ENCODE measurements at places on chromosomes 3 and 15. TPM values are rescaled to one million over a fixed set of nuclear protein-coding genes. Genes with fewer than 3 reads are reported as not detected.

Gene CADM2
- total RNA-seq = 5.1 TPM

Gene TWF2
- total RNA-seq = 157 TPM

Gene PCSK6
- total RNA-seq = 0.54 TPM

Gene IMPG2
- 0.27 TPM for total RNA-seq

Gene FOXB1
- total RNA-seq = not detected

Gene BDH1
- 19.9 TPM for total RNA-seq

Gene CPNE4
- not detected for total RNA-seq

Gene ACTC1
- total RNA-seq = not detected

Gene HIGD2B
- total RNA-seq = under 0.01 TPM

Gene EFHB
- total RNA-seq = not detected

Gene ZIC1
- not detected for total RNA-seq

Gene SLC28A1
- not detected for total RNA-seq

Gene CTXN2
- total RNA-seq = not detected

Gene TMC3
- not detected for total RNA-seq

Gene DYNLT2B
- total RNA-seq = 2.2 TPM

Gene CLSTN2
- total RNA-seq = under 0.01 TPM

Gene CCNB2
- 4.8 TPM for total RNA-seq

Gene PTH1R
- total RNA-seq = under 0.01 TPM

Gene BFSP2
- 0.27 TPM for total RNA-seq

Gene IL12A
- 14.5 TPM for total RNA-seq

Gene RBP2
- total RNA-seq = not detected

Gene GRM2
- 0.27 TPM for total RNA-seq

Gene COPS2
- 15.9 TPM for total RNA-seq

Gene C3orf85
- total RNA-seq = not detected

Gene BLM
- total RNA-seq = 5.1 TPM

Gene CCR4
- total RNA-seq = 0.27 TPM

Gene GATM
- total RNA-seq = 23.2 TPM

Gene PAK2
- total RNA-seq = 32.9 TPM

Gene FHIT
- total RNA-seq = 4.8 TPM

Gene ATP8B4
- 141 TPM for total RNA-seq

Gene TEX55
- total RNA-seq = under 0.01 TPM

Gene GP5
- total RNA-seq = 0.27 TPM

Gene MYO5C
- total RNA-seq = 41.2 TPM

Gene C3orf22
- total RNA-seq = not detected

Gene ZNF660
- total RNA-seq = 4.8 TPM

Gene PKM
- total RNA-seq = 346 TPM

Gene CSPG4
- total RNA-seq = under 0.01 TPM

Gene MYZAP
- total RNA-seq = 0.27 TPM

Gene INKA1
- 78.4 TPM for total RNA-seq

Gene KIF9
- 14.5 TPM for total RNA-seq

Gene ANKRD34C
- not detected for total RNA-seq

Gene UROC1
- under 0.01 TPM for total RNA-seq

Gene IQCF5
- total RNA-seq = 0.27 TPM

Gene MCTP2
- 94.8 TPM for total RNA-seq

Measured in hematopoietic multipotent progenitor cell (in vitro differentiated cells).